ENCODE measurements at places on chromosomes 12 and 14.
A peak's percentile ranks its signal among the peaks of the same experiment; 100 is the strongest.

DNA sequence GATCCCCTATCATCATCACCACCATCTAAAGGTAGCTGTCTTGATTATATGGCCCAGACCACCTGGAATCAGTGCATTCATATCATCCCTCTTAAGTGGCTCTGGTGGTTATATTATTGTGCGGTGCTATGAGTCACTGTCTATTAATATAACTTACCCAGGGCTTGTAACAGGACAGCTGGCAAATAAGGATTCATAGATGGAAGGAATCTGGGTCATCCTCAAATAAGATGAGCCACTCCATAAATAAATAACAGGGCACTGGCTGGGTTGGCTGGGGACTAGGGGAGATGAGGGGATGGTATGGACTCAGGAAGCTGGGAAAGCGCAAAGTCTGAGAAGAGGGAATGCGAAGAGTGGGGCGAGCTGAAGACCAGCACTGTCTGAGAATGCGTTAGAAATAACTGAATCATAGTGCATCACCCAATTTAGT, 216.1 kb downstream of the NUAK1 start:
- peaks cover 5% of the 10 kb centered on the region for H3K4me1 ChIP-seq
- H3K36me3 ChIP-seq, result no peaks in the 10 kb centered on the region
- H3K27ac ChIP-seq, result no peak overlapping the region

GRCh38 chr12:68113644-68114043, 45.9 kb downstream of the IFNG start:
- H3K27ac ChIP-seq, result no peak overlapping the region
- no peaks in the 10 kb centered on the region for H3K36me3 ChIP-seq
- H3K4me1 ChIP-seq, result no peaks in the 10 kb centered on the region
- H3K27me3 ChIP-seq, result no peaks in the 10 kb centered on the region
- H3K4me3 ChIP-seq, result no peak overlapping the region

DNA sequence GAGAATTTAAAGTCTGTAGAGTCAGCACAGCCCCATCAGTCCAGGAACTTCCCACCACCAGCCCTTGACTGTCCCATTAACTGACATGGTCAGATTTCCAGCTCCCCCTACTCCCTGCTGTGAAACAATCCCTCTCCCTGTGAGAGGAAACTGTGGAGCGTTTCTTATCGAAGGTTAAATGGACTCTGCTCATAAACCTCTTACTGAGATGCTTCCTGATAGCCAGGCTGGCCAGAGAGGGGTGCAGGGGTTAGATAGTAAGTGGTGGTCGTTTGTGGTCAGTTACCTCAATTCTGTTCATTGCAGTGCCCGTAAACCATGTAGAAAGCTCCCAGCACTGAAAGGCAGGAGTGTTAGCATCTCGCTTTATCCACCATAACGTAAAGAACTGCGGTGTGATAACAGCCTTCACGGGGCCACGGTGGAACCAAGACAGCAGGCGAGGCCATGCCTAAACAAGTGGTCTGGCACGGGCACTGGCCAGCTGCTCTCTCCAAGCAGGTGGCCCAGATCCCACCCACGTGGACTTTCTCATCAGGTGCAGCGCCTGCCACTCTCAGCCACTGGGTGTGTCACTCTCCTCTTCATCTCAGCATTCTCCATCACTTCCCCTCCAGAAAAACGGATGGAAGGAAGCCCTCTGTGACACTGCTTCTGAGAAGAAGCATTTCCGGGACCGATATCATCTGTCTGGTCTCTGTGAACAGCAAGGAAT, 102.2 kb downstream of the FBXL14 start:
- no peak for DNase-seq
- H3K27ac ChIP-seq, result no peak overlapping the region
- H3K4me3 ChIP-seq, result no peak overlapping the region
- no peaks in the 10 kb centered on the region for H3K4me1 ChIP-seq

- no peaks in the 10 kb centered on the region for H3K4me1 ChIP-seq
- H3K27me3 ChIP-seq, result no peaks in the 10 kb centered on the region
- no peak overlapping the region for H3K4me3 ChIP-seq
- H3K27ac ChIP-seq, result no peak overlapping the region
Measured at GRCh38 chr12:76713130-76713529, 50.8 kb upstream of the ZDHHC17 start.

GRCh38 chr12:42162193-42162592, 17.5 kb upstream of the GXYLT1 start:
- DNase-seq, result no peak
- H3K27me3 ChIP-seq, result no peaks in the 10 kb centered on the region
- H3K4me3 ChIP-seq, result no peak overlapping the region

DNA sequence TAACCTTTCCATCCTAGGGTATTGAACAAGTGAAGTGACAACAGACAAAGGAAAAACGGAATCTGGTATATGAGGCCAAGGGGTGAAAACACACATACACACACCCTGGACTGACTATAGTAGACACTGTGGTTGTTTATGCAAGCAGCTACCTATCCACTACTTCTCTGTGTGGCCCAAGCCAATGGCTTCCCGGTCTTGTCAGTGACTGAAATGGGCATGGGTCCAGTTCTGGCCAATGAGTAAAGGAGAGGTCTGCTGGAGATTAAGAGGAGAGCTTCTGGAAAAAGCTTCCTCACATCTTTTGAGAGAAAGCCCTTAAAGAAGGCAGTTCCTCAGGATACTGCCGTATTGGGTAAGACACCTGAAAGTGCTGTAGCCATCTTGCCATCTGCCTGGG, 19.3 kb downstream of the MBIP start:
- H3K4me3 ChIP-seq, result no peak overlapping the region
- H3K4me1 ChIP-seq, result peaks cover 13% of the 10 kb centered on the region
- DNase-seq, result no peak

DNA sequence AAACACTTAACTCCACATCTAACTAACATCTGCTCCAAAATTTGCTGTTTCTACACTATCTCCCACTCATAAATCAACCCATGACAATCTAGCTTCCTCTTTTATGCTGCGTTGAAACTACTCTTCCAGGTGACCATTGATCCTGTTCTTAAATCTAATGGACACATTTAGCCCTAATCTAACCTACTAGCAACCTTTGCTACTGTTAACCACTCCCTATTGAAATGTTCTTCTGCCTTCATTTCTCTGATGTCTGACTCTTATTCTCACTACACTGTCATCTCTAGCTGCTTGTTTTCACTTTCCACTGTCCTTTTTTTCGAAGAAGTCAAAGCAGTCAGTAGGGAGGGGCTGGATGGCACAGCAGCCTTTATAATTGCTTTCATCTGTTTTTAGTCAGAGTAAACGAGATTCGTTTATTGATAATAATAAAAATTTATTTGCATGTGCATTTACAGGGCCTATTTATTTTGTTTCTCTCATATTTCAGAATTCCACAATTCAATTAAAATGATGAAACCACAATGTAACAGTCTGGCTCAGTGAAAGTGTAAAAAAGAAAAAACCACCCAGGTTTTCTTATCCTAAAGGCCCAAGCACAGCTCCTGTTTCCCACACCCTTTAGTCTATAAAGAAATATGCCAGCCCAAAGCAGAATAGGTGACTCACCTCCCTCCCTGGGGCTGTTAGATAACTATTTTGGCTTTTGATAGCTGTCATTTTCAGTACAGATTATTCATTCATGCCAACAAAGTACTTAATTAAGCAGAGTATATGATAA, 44.9 kb downstream of the ATP2B1 start:
- peaks cover 22% of the 10 kb centered on the region for H3K4me1 ChIP-seq
- no peaks in the 10 kb centered on the region for H3K27me3 ChIP-seq
- H3K27ac ChIP-seq, result peak overlapping the region; percentile 90
- no peak overlapping the region for H3K4me3 ChIP-seq

- no peaks in the 10 kb centered on the region for H3K4me1 ChIP-seq
- no peak overlapping the region for H3K4me3 ChIP-seq
- no peaks in the 10 kb centered on the region for H3K36me3 ChIP-seq
Measured at GRCh38 chr12:66679461-66680084, 697 bp upstream of the GRIP1 start.

DNA sequence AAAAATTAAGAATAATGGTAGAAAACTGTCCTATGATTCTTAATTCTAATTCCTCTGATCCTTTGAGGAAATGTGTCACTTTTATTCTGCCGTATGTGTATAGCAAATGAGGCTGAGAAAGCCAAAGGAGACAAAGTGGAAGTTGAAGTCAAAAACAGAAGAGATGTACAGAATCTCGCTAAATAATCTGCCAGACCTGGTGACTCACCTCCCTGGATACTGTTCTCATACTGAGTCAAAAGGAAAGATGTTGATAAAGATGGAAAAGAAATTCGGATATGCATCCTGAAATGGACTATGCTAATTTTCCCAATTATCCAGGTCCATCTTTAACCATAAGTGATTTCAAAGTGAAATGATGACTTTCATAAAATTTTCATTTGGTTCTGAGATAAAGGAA, 92.5 kb downstream of the DUSP6 start:
- peaks cover 12% of the 10 kb centered on the region for H3K4me1 ChIP-seq
- H3K27me3 ChIP-seq, result no peaks in the 10 kb centered on the region
- no peak for DNase-seq
- no peak overlapping the region for H3K27ac ChIP-seq
- no peak overlapping the region for H3K4me3 ChIP-seq

GRCh38 chr12:113169697-113170096, 15.6 kb downstream of the DDX54 start:
- no peaks in the 10 kb centered on the region for H3K4me1 ChIP-seq
- H3K27me3 ChIP-seq, result no peaks in the 10 kb centered on the region
- peak; percentile 12 for DNase-seq
- peaks cover 23% of the 10 kb centered on the region for H3K36me3 ChIP-seq
- no peak overlapping the region for H3K27ac ChIP-seq
- H3K4me3 ChIP-seq, result no peak overlapping the region

GRCh38 chr14:93936245-93936644, 9.1 kb downstream of the FAM181A start:
- no peak overlapping the region for H3K27ac ChIP-seq
- no peaks in the 10 kb centered on the region for H3K27me3 ChIP-seq
- peak; percentile 39 for DNase-seq
- no peaks in the 10 kb centered on the region for H3K36me3 ChIP-seq
- no peak overlapping the region for H3K4me3 ChIP-seq

DNA sequence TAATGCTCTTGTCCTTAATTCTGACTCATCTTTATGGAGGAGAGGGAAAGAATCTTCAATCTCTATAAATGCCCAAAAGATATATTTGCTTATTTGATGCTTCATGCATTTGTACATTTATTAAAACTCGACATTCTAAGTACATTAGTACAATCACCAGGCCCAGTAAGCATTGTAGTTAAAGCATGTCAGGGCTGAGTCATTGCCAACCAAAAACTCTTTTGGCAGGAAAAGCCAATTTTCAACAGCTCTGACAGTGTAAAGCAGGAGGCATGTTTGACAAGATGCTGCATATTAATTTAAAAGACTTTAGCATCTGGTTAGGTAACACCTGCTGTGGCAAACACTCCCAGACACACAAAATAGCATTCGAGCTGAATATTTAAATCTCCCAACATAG, 290.9 kb downstream of the PPFIA2 start:
- no peaks in the 10 kb centered on the region for H3K36me3 ChIP-seq
- H3K4me1 ChIP-seq, result no peaks in the 10 kb centered on the region
- DNase-seq, result no peak
- H3K4me3 ChIP-seq, result no peak overlapping the region
- no peaks in the 10 kb centered on the region for H3K27me3 ChIP-seq
- no peak overlapping the region for H3K27ac ChIP-seq

DNA sequence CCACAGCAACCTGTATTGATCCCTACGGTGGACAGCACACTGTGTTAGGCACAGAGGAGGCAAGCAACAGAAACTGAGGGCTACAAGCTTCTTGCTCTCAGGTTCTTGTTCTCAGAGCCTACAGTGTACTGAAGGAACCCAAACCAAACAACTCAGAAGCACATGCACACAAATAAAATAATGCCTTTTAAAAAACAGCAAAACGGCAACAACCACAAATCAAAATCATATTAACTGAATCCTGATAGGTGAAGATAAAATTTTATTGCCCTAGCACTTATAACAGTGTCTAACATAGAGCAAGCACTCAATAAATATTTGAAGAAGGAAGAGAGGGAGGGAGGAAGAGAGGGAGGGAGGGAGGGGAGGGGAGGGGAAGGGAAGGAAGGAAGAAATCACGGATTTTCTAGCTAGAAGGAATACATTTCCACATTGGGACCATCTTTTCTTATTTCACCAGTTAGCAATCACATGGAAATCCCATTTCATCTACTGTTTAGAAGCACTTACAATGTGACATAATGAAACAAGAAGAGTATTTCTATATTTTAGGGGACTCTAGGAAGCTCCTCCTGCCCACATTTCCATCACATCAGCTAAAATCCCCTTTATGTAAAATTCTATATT, 27.2 kb downstream of the DMAC2L start:
- H3K4me1 ChIP-seq, result no peaks in the 10 kb centered on the region
- no peaks in the 10 kb centered on the region for H3K36me3 ChIP-seq
- H3K27ac ChIP-seq, result no peak overlapping the region
- no peak overlapping the region for H3K4me3 ChIP-seq

DNA sequence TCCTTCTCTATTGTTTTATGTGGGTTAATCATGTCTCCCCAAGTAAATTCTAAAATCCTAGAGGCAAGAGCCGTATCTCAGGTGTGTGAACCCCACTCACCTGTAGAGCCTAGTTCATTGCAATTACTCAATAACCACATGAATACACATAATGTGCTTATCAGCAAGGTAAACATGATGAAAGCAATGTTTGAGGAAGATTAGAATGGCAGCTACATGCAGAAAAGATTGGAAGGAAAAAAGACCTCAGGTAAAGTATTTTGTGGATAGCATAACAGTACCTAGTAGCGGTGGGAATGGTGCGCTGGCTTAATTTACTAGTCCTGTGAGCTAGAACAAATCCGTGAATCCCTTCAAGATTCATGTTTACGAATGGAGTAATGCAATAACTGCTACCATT, 5.3 kb upstream of the KRAS start:
- H3K4me3 ChIP-seq, result no peak overlapping the region
- no peaks in the 10 kb centered on the region for H3K36me3 ChIP-seq
- H3K4me1 ChIP-seq, result peaks cover 8% of the 10 kb centered on the region
- H3K27ac ChIP-seq, result no peak overlapping the region
- DNase-seq, result no peak

GRCh38 chr12:89497005-89497404, 27.6 kb downstream of the GALNT4 start:
- no peak overlapping the region for H3K4me3 ChIP-seq
- H3K4me1 ChIP-seq, result no peaks in the 10 kb centered on the region
- H3K27ac ChIP-seq, result no peak overlapping the region

DNA sequence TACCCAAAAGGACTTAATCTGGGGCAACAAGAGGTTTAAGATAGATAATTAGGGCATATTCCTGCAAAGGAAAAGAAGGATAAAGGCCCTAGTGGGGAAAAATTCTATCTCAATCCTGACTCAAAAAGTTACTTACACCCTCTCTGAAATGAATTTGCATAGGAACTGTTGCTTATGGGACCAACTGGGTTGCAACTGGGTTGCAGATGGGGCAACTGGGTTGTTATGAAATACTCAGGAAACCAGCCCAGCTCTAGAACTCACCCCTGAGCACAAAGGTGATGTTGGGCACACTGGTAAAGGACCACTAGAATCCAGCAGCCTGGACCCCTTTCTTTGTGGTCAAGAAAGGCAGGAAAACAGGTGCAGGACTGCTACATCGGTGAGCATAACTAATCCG, 17.2 kb upstream of the RILPL1 start:
- DNase-seq, result no peak
- peaks cover 16% of the 10 kb centered on the region for H3K27me3 ChIP-seq
- no peak overlapping the region for H3K27ac ChIP-seq

GRCh38 chr12:60119327-60119726, 523.5 kb downstream of the SLC16A7 start:
- no peak for DNase-seq
- no peaks in the 10 kb centered on the region for H3K36me3 ChIP-seq
- H3K4me1 ChIP-seq, result no peaks in the 10 kb centered on the region
- no peak overlapping the region for H3K27ac ChIP-seq
- no peak overlapping the region for H3K4me3 ChIP-seq

GRCh38 chr12:96774496-96775256, 132.4 kb upstream of the NEDD1 start:
- H3K4me1 ChIP-seq, result no peaks in the 10 kb centered on the region
- H3K27me3 ChIP-seq, result no peaks in the 10 kb centered on the region
- H3K27ac ChIP-seq, result no peak overlapping the region
- no peak for DNase-seq
- H3K4me3 ChIP-seq, result no peak overlapping the region
- no peaks in the 10 kb centered on the region for H3K36me3 ChIP-seq

All from PC-9 (cell line).